ENCODE measurements at places on chromosomes 5 and 9. TPM values are rescaled to one million over a fixed set of nuclear protein-coding genes. Genes with fewer than 3 reads are reported as not detected.

UBLCP1 gene
- 36.2 TPM for total RNA-seq

CFAP90 gene
- total RNA-seq, result not detected

PCDHA9 gene
- total RNA-seq, result not detected

GRCh38 chr5:96316487-96316886 is 116.6 kb downstream of the PCSK1 start:
- no peak for DNase-seq

DNA sequence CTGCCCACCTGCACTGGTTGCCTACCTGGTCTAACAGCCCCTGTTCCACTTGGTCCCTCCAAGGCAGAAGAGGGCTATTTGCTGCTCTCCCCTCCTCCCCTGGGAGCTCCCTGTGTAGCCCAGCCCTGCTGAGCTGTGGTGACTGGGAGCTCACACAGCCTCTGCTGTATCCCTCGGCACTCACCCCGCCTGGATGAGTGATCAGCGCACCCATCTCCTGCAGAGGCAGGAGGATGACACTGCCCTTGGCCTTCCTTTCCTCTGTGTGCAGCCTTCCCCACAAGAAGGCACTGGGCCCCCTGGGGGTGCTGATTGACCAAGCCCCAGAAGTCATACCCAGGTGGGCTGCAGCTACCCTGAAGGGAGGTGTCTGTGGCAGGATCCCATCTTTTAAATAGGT is 134.2 kb downstream of the ADAMTS2 start:
- DNase-seq, result no peak

DNA sequence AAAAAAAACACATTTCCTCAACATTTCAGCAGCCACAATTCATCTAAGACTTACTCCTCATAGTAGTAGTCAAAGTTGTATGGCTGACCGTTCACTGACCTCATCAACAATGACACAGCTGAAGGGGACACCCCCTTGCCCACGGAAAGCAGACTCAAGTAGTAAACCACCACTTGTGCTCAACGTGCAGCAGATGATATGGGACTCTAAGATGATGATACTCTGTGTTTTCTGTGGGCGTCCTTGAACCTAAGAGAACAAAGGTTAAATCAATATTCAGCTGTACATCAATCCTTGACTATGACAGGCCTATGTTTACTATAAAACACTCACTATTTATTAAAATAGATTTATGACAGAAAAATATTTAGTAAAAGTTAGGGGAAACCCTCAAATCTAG is 71.6 kb downstream of the SETX start:
- no peak for DNase-seq
